ENCODE measurements at places on chromosomes 3 and 15. TPM values are rescaled to one million over a fixed set of nuclear protein-coding genes. Genes with fewer than 3 reads are reported as not detected.

GRCh38 chr3:11381563-11381962 is 109.4 kb downstream of the ATG7 start:
- no peak overlapping the region for H3K4me3 ChIP-seq
- peaks cover 8% of the 10 kb centered on the region for H3K36me3 ChIP-seq
- no peaks in the 10 kb centered on the region for H3K4me1 ChIP-seq
- H3K27ac ChIP-seq, result no peak overlapping the region
- DNase-seq, result no peak
- no peaks in the 10 kb centered on the region for H3K27me3 ChIP-seq

GRCh38 chr3:30188713-30189112 is 417.7 kb upstream of the TGFBR2 start:
- no peak overlapping the region for H3K27ac ChIP-seq
- no peaks in the 10 kb centered on the region for H3K4me1 ChIP-seq
- H3K4me3 ChIP-seq, result no peak overlapping the region
- H3K27me3 ChIP-seq, result peaks cover 13% of the 10 kb centered on the region
- no peaks in the 10 kb centered on the region for H3K36me3 ChIP-seq

DNA sequence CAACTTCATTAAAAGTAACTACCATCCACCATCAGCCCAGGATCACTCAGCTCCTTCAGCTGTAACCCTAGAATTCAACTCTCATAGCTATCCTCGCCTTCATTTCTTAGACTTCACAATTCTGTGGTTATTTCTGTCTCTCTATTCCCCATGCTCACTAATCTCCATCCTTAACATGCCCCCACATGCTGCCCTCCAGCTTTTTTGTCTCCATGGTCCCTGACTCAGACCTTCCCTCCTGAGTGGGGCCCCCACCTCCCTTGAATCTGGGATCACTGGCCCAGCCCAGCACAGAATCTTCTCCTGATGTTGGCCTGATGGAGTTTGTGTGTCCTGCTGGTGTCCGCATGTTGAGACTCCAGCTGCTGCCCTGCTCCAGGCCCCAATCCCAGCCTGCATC is 41.7 kb downstream of the CHST14 start:
- peaks cover 17% of the 10 kb centered on the region for H3K4me1 ChIP-seq
- no peaks in the 10 kb centered on the region for H3K36me3 ChIP-seq
- H3K27me3 ChIP-seq, result peaks cover 60% of the 10 kb centered on the region
- no peak overlapping the region for H3K27ac ChIP-seq

GRCh38 chr15:85302271-85302670 is 78.1 kb upstream of the AKAP13 start:
- no peak for DNase-seq
- peaks cover 5% of the 10 kb centered on the region for H3K4me1 ChIP-seq
- H3K36me3 ChIP-seq, result no peaks in the 10 kb centered on the region

C3orf22 gene
- total RNA-seq, result not detected

Data from activated CD8-positive, alpha-beta T cell treated with anti-CD3 and anti-CD28 coated beads, Interleukin-2, amount 10 ng/mL, durations not matched to agents 7 days and 5 days (primary cell).